HAP-1 (cell line): ENCODE measurements at places on chromosomes 16 and 17.

GRCh38 chr17:42577140-42577531, 393 bp downstream of the PSMC3IP start:
- DNase-seq, result no peak

GRCh38 chr17:17402558-17402957, 74.2 kb upstream of the MED9 start:
- DNase-seq, result no peak

DNA sequence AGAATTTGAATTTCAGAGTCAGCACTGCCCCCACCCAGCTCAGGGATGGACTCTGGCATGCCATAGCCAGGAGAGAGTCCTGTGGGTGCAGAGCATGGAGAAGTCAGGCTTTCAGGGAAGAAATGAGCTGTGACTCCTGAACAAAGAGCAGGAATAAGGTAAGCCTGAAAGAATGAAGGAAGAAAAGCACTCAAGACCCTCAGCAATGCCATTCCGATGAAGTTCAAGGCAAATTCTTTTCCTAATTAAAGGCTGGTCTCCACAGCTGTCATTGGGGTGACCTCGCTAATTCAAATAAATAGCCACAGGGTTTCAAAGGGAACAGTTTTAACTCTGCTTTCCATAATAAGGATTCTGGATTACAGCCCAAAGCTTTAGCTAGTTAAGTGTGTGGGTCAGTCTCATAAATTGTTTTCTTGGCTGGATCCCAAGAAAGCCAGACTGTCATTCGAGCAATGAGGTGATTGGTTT, 31.7 kb downstream of the TOM1L2 start:
- DNase-seq, result peak; percentile 63

- DNase-seq, result no peak
Measured at GRCh38 chr17:73151916-73152632, 12.7 kb upstream of the SSTR2 start.

GRCh38 chr17:50931144-50931908, 65.2 kb upstream of the TOB1 start:
- DNase-seq, result peak; percentile 84

- no peak for DNase-seq
Measured at GRCh38 chr17:4587803-4588202, 3.5 kb downstream of the SMTNL2 start.

DNA sequence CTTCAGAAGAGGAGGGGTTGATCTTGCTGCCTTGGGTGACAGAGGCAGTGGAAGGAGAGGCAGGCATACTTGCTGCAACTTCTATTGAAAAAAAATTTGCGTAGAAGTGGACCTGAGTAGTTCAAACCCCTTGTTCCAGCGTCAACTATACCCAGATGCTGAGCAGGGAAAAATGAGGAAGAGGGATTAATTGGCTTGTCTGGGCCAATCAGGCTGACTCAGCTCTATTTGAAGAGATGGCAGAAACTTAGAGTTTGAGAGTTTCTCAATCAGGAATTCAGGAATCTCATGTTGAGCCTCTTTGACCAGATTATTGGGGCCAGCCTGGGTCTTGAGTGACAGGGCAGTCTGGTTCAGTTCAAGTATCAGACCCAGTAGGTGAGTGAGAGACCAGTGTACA, 17.6 kb downstream of the CASC3 start:
- no peak for DNase-seq

DNA sequence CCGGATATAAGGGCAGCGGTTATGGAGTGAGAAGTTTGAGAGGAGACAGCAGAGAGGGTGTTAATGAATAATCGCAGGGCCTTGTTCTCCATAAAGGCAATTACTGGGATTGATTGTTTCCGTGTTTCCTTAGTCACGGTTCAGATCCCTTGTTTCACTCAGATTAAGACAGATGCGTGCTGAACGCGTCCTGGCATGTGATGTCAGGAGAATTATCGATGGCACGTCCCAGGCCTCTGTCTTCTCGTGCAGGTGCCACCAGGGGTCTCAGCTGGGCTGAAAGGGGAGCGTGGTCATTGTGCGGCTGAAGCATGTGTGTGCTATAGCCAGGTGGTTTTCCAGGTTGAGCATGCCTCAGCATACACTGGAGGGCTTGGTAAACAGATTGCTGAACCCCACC, 142.4 kb upstream of the NOL11 start:
- DNase-seq, result no peak

- DNase-seq, result no peak
Measured at GRCh38 chr16:56231-56927, 2.8 kb downstream of the SNRNP25 start.

GRCh38 chr16:58110571-58111301, 18.4 kb downstream of the CFAP20 start:
- DNase-seq, result no peak

DNA sequence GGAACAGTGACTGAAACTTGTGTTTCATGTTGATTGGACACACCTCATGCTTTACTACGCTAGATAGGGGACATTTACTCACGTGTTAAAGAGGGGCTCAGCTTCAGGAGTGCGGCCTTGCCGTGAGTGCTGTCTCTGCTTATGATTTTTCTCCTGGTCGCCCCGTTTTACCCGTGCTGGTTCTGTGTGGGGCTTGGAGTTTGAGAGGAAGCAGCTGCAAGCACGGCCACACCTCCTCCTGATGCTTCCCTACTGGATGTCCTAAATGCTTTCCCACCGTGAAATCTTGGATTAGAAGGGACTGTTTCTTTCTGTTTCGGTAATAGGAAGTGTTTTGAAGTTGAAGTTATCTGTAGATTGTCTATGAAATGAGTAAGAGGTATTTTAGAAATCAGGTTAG, 54.0 kb upstream of the ZNF750 start:
- no peak for DNase-seq

DNA sequence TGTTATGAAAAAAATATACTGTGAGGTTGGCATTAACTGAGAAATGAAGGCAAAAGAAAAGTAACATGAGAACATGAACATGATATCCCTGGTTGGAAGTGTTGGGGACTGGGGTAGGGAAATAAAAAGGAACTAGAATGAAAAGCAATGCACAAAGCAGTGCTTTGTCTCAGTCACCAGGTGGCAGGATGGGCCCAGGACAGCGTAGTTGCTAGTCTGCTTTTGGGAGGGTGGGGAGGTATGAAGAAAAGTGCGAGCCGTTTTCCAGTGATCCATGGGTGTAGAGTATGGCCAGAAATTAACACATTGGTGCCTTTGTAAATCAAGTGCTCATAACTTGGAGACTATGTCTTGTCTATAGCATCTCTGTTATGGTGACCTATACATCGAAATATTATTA, 662.5 kb upstream of the SALL1 start:
- DNase-seq, result no peak

DNA sequence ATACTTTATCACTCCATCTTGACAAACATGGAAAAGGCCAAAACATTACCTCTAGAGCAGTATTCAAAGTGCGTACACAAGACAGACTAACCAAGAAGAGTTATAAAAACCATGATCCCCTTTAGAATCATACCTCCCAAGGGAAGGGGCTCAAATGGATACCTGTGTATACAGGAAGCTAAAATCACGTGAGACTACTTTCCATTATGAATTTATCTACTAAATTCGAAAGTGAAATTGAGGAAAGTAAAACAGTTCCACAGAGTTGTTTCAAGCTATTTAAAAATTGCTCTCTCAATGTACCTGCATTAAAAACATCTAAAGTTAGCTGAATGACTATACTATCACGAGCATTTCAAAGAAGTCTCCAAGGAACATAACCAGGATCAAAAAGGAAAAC, 32.7 kb downstream of the AP1G1 start:
- no peak for DNase-seq

GRCh38 chr16:87881324-87882200, 12.3 kb upstream of the SLC7A5 start:
- DNase-seq, result no peak

DNA sequence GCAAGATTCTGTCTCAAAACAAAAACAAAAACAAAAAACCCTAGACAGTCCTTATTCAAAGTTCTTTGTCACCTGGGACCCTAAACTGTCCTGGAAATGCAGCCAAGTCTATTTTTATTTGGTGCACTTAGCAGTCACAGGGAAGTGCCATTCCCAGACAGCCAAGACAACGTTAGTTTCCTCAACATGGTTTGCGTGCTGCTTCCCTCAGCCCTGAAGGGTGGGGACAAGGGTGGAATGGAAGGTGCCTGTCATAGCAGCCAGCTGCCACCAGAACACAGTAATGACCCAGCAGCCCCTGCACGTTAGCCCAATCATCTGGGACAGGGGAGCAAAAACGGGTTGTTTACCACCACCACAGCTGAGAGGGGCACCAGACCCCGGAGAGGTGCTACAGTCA, 16.9 kb downstream of the CREBBP start:
- no peak for DNase-seq

DNA sequence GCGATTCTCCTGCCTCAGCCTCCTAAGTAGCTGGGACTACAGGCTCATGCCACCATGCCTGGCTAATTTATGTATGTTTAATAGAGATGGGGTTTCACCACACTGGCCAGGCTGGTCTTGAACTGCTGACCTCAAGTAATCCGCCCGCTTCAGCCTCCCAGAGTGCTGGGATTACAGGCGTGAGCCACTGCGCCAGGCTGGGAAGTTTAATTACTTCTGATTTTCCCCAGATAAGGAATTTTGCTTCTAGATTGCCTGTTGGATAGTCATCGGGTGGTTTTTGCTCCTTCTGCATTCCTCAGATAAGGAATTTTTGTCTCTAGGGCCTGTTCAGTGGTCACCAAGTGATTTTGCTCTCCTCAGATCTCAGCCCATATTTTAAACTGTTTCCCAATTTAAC, 112.5 kb downstream of the MAP2K4 start:
- DNase-seq, result no peak

DNA sequence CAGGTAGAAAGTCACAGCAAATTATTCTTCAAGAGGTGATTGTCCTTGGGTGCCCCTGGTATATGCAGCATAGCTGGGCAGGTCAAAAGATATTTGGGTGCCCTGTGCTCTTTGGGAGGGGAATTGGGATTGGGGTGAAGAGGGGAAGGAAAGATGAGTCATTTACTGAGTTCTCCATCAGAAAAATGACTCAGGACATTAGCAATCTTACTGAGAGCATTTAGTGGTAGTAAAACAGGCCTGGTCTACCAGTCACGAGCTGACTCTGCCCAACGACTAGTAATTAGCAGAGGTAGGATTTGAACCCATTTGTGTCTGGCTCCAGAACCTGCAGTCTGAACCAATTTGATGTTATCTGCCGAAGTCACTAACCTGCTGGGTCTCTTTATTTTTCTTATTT, 6.0 kb upstream of the GRIN2A start:
- no peak for DNase-seq

DNA sequence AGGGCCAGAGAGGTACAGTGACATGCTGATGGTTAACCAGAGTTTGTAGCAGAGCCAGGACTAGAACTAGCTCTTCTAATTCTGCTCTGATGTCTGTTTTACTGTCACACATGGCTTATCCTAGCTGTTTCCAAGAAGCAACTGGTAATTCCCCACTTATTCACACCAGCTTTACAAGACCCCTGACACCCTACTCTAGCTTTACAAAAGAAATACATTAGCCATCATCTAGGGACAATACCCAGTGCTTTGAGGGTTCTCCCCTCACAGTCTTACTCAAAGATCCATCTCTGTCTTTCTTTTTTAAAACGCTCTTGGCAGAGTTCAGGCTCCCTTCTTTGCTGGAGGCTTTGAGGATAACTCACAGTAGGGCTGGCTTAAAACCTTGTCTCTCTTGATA, 197.3 kb upstream of the PMFBP1 start:
- no peak for DNase-seq

GRCh38 chr17:78817123-78817522, 23.5 kb downstream of the USP36 start:
- no peak for DNase-seq

GRCh38 chr17:50270435-50271362, 3.6 kb upstream of the TMEM92 start:
- no peak for DNase-seq

DNA sequence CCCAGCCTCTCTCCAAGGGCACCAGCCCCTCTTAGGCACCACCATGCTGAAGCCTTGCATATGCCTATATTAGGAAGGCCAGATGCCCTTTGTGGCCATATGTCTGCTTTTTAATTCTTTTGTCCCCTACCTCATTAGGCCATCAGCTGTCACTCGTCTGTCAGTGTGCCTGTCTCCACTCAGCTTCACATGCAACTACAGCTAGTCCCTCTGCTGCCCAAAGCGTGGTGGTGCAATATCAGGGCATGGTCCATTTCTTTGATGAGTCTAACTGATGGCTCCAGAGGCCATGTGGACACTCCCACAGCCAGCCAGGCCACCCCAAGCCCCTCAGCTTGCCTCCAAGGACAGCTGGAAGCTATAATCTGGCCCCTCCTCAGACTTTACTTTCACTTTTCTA, 36.3 kb downstream of the MYO18A start:
- peak; percentile 4 for DNase-seq

GRCh38 chr16:9302072-9302471, 210.6 kb downstream of the HAPSTR1 start:
- DNase-seq, result no peak

- peak; percentile 54 for DNase-seq
Measured at GRCh38 chr17:9729034-9729650, 62.2 kb downstream of the DHRS7C start.

GRCh38 chr16:64982581-64982980, 139.3 kb downstream of the CDH11 start:
- no peak for DNase-seq

GRCh38 chr16:30095166-30096078, 591 bp downstream of the YPEL3 start:
- DNase-seq, result no peak

DNA sequence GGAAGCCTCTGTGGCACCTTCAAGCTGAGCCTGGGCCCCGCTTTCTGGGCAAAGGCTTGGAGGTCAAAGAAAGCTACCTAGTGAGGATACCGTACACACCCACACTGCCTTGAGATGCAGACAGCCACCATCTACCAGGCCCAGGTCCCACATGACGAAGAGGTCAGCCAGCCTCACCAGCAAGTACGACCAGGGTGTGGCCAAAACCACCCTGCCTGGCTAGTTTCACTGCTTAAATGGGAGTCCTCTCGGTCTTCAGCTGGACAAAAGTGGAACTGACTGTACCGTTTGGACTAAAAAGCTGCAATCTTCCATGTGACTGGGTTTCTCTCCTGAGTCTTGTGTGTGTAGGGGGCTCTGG, 21.6 kb downstream of the VASN start:
- DNase-seq, result no peak

DNA sequence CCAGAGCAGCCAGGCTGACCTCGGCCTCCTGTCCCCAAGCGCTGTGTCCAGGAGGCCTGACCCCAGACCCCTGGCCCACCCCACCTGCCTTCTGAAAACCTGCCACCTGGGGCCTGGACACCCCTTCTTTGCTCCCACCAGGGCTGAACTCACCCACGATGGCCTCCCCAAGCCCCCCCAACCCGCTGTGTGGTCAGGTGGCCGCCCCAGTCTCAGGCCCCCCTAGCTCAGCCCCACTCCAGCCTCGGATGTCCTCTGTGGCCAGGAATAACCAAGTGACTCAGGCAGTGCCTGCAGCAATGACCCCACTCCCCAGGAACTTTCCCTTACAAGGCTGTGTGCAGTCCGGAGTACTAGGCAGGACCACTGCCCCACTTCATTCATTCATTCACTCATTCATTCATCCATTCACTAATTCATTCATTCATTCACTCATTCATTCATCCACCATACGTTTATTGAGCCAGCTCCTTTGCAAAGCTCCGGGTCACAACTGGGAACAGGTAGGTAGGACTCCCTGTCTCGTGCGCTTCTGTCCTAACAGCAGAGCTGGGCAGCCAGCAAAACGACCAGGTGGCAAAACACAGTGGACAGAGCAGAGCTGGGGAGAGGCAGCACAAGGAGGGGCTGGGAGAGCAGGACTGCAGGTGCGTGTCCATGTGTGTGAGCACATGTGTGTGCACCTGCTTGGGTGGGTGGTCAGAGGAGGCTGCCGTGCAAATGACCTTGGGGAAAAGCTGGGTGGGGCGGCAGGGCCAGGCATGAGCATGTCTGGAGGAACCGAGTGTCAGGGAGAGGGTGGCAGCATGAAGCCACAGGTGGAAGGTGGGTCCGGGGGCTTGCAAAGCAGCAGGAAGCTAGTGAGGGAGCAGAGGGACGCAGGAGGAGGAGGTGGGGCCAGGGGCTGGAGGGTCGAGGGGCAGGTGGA, 75.8 kb upstream of the CBX4 start:
- no peak for DNase-seq
